ENCODE measurements at places on chromosomes 5 and 9. TPM values are rescaled to one million over a fixed set of nuclear protein-coding genes. Genes with fewer than 3 reads are reported as not detected.

- no peak for DNase-seq
Observed at GRCh38 chr5:22238047-22238446, 615.1 kb downstream of the CDH12 start.

DNA sequence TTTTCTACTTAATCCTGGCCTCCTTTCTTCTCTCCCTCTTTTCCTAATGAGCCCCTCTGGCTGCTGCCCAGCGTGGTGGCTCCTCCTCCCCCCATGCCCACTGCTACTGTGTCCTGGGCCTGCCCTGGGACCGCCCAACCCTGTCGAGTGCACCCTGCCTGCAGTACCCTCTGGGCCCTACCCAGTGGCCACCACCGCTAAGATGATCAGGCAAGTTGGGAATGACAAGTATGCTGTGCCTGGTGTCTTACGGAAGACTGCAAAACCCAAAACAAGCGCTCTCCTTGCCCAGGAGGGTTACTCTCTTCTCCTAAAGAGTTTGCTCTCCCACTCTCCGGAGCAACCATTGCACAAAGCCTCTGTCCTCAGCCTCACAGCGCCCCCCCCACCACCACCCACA, 273.7 kb downstream of the SYK start:
- no peak for DNase-seq

DNA sequence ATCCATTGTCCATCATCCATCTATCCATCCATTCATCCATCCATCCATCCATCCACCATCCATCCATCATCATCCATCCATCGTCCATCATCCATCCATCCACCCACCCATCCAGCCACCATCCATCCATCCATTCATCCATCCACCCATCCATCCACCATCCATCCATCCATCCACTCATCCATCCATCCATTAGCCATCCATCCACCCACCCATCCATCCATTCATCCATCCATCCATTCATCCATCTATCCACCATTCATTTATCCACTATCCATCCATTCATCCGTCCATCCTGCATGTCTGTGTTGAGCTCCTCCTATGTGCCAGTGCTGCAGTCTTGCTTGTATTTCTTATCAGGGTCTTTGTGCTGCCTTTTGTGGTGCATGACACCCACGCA, 44.2 kb downstream of the COL5A1 start:
- no peak for DNase-seq

DNA sequence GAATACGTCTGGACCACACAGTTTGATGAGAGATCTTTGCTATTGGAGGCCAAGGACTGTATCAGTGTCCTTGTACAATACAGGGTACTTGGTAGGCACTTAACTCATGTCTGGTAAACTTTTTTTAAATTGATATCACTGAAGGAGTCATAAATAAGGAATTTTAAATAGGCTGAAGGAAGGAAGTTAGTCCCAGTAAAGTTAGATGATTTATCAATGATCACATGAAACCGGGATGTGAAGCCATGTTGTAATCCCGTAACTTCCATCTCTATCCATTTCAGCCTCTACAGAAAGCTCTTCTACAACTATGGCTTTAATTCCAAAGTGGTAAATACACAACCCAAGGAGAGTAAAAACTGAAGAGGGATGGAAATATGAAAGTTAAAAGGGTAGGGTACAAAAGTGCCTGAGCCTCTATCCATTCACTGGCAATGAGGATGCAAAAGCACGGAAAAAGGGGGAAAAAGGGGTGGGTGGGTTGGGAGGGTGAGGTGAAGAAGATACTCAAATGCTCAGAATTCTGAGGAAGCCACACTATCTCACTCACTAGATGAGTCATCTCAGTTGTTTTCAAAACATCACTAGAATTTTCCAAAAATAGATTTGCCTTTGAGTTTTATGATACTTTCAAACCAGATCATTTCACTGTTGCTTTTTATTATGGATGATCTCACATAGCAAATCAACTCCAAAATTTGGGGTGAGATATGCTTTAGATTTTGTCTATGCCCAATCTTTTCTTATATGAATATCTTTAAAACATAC, 1053.5 kb downstream of the NR2F1-AS1 start:
- no peak for DNase-seq

DNA sequence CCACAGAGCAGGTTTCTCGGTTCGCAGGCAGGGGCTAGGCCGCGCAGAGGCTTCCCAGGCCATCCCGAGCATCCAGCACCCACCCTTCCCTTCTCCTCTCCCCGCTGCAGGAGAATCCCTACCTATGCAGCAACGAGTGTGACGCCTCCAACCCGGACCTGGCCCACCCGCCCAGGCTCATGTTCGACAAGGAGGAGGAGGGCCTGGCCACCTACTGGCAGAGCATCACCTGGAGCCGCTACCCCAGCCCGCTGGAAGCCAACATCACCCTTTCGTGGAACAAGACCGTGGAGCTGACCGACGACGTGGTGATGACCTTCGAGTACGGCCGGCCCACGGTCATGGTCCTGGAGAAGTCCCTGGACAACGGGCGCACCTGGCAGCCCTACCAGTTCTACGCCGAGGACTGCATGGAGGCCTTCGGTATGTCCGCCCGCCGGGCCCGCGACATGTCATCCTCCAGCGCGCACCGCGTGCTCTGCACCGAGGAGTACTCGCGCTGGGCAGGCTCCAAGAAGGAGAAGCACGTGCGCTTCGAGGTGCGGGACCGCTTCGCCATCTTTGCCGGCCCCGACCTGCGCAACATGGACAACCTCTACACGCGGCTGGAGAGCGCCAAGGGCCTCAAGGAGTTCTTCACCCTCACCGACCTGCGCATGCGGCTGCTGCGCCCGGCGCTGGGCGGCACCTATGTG, 36.1 kb downstream of the NTNG2 start:
- no peak for DNase-seq

- no peak for DNase-seq
Observed at GRCh38 chr5:61301341-61302199, 30.5 kb upstream of the ZSWIM6 start.

DNA sequence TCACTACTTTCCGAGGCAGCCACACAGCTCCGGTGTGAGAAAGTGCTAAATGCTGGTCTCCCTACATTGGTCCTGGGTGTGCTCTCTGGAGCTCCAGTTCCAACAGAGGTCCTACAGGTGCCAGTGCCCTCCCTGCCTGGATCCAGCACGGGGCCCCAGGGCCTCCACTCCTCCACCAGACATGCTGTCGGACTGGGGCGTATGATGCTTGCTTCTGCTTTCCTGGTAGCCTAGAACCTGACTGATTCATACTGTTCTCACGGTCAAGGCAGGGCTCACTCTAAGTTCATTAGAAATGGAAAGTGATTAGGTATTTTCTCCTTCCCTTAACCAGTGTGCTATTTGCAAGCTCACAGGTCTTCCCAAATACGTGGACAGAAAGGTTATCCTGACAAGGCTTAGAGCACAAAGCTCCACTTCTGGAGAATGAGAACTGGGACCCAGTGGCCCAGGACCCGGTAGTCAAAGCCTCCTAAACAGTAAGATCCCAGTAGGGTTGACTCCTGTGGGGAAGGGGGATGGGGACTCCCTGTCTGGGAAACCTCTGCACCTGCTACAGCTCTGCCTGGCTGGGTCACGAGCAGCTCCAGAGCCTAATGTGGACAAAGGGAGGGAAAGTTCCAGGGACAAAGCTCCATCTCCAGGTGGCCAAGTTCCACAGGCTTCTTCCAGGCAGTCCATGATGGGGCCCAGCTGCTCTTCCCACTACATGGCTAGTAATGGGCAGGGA, 98.1 kb downstream of the PAX5 start:
- DNase-seq, result no peak

- DNase-seq, result no peak
Observed at GRCh38 chr9:133483611-133484010, 4.7 kb upstream of the SLC2A6 start.

GRCh38 chr5:132651838-132652469, 6.0 kb upstream of the IL13 start:
- DNase-seq, result no peak

RLN1 gene
- not detected for total RNA-seq

SNCAIP gene
- 18.4 TPM for total RNA-seq

GZMA gene
- not detected for total RNA-seq

Data from glomerular endothelial cell (primary cell).